ENCODE measurements at places on chromosomes 3 and 15.
A peak's percentile ranks its signal among the peaks of the same experiment; 100 is the strongest.

- no peak for DNase-seq
Observed at GRCh38 chr3:43638594-43639447, 17.0 kb upstream of the ANO10 start.

GRCh38 chr3:51002495-51002894 lies 327.8 kb downstream of the DOCK3 start:
- DNase-seq: no peak

DNA sequence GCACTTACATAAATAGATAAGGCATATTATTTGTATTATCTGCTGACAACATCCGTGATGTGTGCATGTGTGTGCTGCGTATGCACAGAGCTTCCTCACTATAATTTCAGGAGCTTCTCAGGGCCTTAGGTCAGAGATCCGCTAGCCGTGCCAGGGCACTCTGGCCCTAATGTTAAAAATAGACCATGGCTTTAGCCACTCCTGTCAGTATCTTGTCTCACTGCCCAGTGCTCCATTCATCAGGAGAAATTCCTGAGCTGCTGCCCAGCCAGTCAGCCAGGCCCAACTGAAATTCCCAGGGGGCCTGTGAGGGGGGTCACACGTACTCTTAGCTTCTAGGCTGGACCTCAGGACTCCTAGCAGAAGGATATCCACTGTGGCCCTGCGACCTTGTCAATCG lies 70.0 kb upstream of the ABHD2 start:
- DNase-seq: no peak

DNA sequence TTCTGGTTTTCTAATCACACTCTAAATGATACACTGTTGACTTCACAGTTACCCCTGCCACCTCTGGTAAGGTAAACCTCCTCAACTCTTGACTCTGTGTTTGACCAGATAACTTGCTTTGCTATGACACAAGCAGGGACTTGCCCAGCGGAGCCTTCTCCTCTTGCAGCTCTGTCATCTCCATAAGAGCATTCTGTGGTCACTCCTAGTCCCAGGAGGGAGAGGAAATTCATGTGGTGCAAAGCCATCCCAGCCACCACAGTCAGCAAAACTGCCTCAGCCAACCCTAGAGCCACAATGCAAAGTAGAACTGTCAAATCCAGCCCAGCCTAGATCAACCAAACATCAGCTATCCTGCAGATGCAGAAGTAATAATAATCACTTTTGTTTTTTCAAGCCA lies 144.7 kb upstream of the GADL1 start:
- DNase-seq: no peak

GRCh38 chr3:120982608-120983320 lies 74.8 kb downstream of the STXBP5L start:
- no peak for DNase-seq

GRCh38 chr3:187197335-187197649 lies at the start of gene RTP1:
RTP1 (plus strand) TSS chr3:187197486; CDS start chr3:187197516, 30 bp downstream.
- no peak for DNase-seq

- no peak for DNase-seq
Observed at GRCh38 chr3:170999737-171000242, 26.7 kb downstream of the SLC2A2 start.

DNA sequence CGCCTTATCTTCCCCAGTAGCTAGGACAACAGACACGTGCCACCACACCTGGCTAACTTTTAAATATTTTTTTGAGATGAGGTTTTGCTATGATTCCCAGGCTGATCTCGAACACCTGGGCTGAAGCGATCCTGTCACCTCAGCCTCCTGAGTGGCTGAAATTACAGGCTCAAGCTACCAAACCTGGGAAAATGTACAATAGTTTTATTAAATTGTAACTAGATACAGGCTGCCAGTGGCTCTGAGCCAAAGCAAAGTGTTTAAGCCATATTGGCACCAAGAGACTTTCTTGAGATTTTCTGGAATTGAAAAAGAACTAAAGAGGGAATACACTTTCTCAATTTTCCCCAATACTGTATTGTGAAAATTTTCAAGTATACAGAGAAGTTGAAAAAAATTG lies 204.3 kb downstream of the SUCLG2 start:
- DNase-seq: no peak

DNA sequence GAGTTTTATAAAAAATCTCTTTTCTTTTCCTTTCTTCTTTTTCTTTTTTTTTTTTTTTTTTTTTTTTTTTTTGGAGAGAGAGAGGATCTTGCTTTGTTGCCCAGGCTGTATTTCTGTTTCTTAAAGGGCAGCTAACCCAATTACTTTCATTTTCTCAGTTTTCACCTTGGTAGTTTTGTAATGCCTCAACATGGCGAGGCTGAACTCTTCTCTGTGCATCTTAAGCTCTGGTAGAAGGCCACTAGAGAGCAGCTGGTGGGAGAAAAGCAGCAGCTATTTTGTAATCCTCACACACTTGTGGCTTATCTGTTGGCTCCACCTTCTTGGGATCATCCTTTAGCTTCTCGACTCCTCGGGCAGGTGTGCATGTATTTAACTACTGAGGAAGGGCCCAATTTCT lies 152.2 kb upstream of the MEIS2 start:
- DNase-seq: no peak

GRCh38 chr3:149459491-149460059 lies 14.9 kb upstream of the TM4SF4 start:
- no peak for DNase-seq

DNA sequence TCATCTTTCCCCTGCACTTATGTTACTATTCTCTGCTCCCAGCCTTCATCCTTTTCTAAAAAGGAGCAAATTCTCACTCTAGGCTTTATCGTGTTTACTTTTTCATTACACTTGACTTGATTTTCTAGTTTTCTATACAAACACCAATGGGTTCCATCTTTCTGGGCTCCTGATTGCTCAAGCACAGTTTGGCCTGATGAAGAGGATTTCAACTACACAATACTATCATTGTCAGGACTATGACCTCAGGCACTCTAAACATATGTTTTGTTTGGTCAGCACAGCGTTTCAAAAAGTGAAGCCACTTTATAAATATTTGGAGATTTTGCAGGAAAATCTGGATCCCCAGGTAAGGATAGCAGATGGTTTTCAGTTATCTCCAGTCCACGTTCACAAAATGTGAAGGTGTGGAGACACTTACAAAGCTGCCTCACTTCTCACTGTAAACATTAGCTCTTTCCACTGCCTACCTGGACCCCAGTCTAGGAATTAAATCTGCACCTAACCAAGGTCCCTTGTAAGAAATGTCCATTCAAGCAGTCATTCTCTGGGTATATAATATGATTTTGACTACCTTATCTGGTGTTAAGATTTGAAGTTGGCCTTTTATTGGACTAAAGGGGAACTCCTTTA lies 86.2 kb downstream of the TGFBR2 start:
- no peak for DNase-seq

- DNase-seq: no peak
Observed at GRCh38 chr15:97567411-97567810, 393.1 kb upstream of the ARRDC4 start.

- no peak for DNase-seq
Observed at GRCh38 chr3:94019659-94020058, 8.7 kb downstream of the STX19 start.

- no peak for DNase-seq
Observed at GRCh38 chr3:65907232-65908130, 131.2 kb downstream of the MAGI1 start.

DNA sequence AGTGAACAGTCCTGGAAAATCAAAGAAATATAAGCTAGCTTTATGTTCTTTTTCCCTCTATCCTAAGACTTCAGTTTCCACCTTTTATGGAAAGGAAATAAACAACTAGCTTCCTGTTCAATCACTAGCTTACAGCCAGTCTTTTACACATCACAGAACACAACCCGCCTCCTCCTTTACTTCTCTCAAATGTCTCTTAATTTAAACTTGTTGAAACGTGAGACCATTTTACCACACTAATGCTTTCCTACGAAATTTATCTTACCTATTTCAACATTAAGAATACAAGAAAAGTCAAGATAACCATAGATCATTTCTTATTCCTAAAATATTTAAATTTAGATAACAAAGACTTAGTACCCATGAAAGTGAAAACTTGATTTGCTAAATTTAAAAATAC lies 6.2 kb downstream of the PRTG start:
- DNase-seq: no peak

- no peak for DNase-seq
Observed at GRCh38 chr3:71725271-71725991, at the start of gene EIF4E3. EIF4E3 (minus strand) TSS chr3:71725402; CDS start chr3:71725367, 35 bp downstream.

- no peak for DNase-seq
Observed at GRCh38 chr3:114447545-114447944, 153.7 kb downstream of the TIGIT start.

GRCh38 chr15:56028430-56028829 lies 35.0 kb upstream of the NEDD4 start:
- no peak for DNase-seq

DNA sequence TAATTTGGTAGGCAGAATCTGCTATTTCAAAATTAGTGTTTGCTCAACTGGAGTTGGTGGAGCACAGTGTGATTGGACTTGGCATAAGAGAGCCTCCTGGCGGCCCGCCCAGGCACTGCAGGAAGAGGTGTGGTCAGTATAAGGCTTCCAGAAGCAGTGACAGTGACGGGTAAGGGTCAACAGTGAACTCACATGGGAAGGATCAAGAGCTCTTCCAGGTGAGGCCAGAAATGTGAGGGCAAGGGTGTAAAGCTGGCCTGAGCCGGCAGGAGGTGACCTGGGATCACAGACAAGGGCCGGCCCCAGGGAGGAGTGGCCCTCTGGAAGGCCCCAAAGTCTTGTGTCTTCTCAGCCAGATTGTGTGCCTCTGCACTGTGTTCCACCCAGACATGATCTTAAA lies 93.2 kb upstream of the RNF7 start:
- no peak for DNase-seq

GRCh38 chr3:111152496-111152895 lies 80.9 kb downstream of the NECTIN3 start:
- no peak for DNase-seq

- DNase-seq: no peak
Observed at GRCh38 chr3:133672461-133672860, 10.7 kb upstream of the TOPBP1 start.

GRCh38 chr3:152524198-152525140 lies 255.7 kb downstream of the MBNL1 start:
- DNase-seq: peak; percentile 75

DNA sequence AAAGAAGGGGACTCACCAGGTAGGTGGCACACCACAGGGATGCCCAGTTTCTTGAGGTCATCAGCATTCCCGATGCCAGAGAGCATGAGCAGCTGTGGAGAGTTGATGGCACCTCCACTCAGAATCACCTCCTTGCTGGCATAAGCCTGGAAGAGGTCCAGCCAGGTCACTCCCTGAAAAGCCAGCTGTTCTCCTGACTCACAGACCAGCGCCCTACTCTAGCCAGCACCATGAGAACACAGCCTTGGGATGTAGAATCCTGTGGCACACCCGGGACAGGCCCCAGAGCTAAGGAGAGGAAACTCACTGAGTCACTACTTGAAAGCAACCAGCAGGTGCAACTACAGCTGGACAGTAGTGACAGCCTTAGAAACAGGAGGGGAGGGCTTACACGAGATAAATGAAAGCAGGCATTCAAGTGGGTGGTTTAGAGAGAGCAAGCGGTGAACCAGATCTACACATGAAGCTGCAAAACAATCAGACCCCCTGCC lies 24.5 kb downstream of the CHDH start:
- DNase-seq: no peak

DNA sequence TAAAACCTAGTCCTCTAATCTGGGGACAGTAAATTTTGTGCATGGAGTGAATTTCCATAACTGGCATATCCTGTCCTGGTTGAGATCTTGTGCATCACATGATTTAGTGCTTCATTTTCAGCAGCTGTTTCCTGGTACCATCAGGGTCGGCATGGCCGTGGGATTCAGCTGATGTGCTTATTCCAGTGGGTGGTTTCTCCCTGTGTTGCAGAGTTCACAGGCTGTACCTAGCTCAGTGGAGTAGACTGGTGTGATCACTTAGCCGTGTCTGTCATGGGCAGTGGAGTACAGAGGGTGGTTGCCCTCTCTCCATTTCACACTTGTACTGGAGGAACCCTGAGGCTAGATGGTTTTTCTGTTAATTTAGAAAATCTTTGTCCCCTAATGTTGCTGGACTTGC lies 228.5 kb downstream of the PTPRG start:
- no peak for DNase-seq

DNA sequence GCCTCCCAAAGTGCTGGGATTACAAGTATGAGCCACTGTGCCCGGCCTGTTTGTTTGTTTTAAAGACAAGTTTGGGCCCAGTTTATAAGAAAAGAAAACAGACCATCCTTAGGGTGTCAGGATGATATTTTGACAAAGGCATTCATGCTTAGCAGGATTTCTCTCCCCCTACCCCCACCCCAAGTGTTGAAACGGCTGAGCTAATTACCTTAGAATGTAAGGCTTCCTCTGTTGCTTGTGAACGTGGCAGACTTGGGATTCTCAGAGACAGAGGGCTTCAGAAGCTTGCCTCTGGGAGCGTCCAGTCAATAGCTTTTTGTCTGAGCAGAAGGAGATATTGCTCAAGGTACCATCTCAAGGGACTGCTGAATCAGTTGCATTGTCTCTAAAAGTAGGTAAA lies 24.0 kb downstream of the FLNB start:
- DNase-seq: no peak

DNA sequence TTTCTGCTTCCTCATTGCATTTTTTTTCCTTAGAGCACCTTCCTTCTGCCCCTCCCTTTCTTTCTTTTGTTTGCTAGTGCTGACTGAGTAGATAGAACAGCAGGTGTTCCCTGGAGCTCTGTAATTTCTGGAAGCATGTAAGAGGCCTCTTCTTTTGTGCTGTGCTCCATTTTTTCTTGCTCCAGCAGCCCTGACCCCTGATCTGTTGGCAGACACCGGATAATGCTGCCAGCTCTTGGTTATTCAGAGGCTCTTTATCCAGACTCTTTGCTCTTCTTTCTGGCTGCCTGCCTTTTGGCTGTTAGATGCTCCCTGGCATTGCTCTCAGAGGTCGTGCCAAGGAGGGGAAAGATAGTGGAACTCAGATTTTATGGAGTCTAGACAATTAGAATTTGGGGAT lies 104.4 kb upstream of the RBMS3 start:
- no peak for DNase-seq

DNA sequence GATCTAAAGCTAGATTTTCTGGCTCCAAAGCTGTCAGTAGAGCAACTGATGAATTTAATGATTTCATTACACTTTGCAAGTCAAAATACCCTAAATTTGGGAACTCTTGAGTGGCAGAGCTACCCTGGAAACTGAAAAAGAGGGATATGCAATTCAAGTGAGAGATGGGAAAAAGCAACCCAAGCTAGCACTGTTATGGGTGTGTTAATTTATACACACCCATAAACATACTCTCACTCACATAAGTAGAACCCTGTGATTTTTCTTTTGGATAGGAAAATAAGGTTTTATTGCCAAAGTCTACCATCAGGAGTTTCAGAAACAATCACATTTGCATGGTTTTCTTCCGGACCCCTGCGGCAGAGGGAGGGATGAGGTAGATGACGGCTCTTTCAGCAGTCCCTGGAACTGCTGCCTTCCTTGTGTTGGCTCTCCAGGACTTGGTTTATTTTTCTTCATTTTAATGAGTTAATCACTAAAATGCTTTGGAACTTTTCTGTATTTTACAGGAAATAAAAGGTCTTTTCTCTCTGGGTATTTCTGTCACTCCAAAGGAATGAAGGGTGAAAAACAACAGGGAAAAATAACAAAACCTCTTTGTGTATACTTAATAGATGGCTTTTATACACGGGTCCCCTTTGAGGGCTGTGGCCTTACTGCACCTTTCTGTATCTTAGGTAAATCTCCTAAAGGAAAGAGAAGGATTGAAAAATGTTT lies 63.8 kb downstream of the TTC23 start:
- DNase-seq: no peak
